Epithelial cell of proximal tubule (primary cell): ENCODE measurements at places on chromosomes 4 and X.

DNA sequence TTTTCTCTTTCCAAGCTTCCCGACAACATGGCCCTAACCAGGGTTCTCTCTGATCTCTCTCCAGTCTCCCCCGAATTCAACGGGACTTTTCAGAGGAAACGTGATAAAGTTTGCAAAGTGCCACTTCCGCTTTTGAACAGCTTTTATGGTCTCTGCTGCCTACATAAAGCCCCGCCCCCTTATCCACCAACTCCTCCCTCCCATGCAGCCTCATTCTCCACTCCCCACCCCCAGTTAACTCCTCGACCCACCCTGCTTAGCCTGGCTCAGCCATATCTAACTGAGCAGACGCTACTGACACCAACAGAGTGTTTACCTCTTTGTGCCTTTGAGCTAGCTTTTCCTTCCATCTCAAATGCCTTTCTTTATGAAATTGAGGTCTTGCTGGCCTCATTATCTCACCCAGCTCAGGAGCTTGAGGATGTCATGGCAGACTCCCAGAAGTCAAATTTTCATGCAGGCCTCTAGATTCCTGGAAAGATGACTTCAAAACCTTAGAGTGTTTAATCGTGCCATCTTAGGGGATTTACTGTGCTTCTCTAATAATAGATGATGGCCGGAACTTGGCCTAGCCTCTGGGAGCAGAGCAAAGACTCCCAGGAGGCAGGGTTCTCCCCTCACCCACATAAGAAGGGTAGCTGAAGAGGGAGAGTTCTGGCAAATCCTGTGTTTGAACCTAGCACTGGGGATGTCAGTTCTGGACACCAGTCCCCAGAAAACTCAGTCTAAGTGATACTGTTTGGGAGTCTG is 606.0 kb downstream of the BCOR start:
- no peak for DNase-seq

DNA sequence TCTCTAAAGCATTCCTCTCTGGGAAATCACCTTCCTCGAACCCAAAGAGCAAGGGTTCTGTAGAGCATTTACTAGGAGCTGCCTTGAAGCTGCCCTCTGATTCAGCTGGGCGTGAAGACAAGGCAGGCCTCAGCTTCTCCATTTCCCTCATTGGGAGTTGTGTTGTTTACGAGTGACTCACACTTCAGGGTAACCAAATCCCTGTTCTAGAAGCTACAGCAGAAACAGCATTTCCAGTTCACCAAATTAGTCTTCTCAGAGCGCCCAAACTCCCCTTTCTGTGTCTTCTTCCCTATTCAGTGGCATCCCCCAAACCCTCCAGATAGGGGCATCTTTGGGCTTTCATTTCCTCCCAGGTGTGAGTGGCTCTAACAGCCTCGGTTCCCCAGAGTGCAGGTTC is 863 bp upstream of the XPNPEP2 start:
- no peak for DNase-seq

GRCh38 chrX:153439977-153440376 is 5.9 kb downstream of the TREX2 start:
- no peak for DNase-seq

DNA sequence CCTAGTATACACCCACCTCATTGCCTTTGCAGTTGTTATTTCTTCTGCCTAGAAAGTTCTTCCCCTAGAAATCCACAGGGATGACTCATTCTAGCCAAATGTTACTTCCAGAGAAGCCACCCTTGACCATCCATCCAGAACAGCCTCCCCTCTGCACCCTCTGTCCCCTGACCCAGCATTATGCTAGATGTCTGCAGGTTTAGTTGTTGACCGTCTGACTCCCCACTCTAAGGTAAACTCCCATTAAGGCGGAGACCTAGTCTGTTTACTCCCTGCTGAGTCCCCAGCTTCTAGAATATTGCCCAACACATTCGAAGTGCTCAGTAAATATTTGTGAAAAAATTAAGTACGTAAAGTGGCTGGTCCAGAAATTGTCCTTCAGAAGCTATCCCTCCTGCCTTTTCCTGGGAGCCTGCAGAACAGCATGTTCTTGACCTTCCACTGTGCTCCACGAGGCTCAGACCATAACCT is 11.0 kb downstream of the SRD5A3 start:
- DNase-seq = no peak

- DNase-seq = no peak
Observed at GRCh38 chr4:91422011-91422410, 881.8 kb upstream of the GRID2 start.

- DNase-seq = no peak
Observed at GRCh38 chr4:52869196-52869595, 7.1 kb downstream of the RASL11B start.

- no peak for DNase-seq
Observed at GRCh38 chrX:118536204-118536603, 40.6 kb downstream of the DOCK11 start.

DNA sequence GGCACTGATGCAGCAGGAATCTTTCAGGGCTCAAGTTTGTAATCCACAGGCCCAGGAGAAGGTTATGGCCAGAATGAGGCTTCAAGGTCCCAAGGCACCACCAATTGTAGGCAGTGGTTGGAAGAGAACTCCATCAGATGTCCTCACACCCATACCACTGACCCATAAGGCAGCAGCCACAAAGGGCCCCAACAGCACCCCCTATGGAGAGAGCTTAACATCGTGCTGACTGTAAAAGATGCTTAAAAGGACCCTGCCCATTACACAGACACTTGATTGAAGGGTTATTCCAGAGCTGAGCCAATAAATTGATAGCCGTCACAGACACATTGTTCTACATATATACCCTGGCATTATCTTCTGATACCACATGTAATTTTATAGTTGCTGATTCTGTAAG is 113.7 kb downstream of the SOWAHB start:
- no peak for DNase-seq

GRCh38 chr4:75629239-75629638 is 1.1 kb downstream of the CDKL2 start:
- DNase-seq = no peak

DNA sequence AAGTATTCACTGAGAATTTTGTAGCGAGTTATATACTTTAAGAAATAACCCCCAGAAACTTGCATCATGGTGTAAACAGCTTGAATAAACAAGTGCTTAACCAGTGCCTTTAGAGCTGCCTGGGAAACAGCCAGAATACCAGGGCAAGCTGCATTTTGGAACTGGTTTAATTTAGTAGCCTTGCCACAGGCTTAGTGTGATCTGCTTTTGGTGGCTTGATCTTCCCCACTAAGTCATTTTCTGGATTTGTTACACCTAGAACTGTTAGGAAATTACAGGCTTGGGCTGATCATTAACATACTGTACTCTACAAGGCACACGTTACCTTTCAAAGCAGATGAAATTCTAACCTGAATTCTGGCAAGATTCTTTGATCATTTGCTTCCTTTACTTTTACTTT is 35.4 kb downstream of the NPNT start:
- no peak for DNase-seq

DNA sequence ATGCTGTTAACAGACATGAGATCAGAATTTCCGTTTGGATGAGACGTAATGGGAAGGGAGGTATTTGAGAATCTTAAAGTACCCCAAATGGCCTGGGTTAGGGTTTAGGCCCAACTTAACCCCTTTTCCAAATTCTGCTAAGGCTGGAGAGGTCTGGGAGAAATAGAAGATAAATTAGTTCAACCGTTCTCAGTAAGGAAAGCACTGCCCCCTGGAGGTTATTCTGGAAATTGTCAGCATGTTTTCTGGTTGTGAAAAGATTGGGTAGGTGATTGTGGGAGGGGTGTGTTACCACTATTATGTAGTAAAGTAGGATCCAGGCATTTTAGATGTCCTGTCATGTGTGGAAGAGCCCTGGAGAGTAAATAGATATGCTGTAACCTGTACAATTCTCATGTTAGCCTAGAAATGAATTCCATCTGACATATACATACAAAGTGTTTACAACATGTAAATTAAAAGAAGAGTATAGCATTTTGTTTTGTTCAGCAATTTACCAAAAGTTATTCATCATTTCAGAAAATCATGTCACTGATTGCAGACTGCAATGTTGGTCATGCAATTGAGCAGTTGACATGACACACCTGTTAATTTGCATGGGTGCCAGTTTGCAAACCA is 26.8 kb upstream of the GRXCR1 start:
- DNase-seq = peak; percentile 25

GRCh38 chr4:112279025-112279881 is 6.5 kb downstream of the TIFA start:
- DNase-seq = no peak

GRCh38 chr4:152323221-152323620 is 212.7 kb downstream of the FBXW7 start:
- DNase-seq = no peak

- DNase-seq = no peak
Observed at GRCh38 chr4:112521123-112522023, 5.4 kb upstream of the NEUROG2 start.

- DNase-seq = no peak
Observed at GRCh38 chrX:67104982-67105757, 438.7 kb upstream of the AR start.

DNA sequence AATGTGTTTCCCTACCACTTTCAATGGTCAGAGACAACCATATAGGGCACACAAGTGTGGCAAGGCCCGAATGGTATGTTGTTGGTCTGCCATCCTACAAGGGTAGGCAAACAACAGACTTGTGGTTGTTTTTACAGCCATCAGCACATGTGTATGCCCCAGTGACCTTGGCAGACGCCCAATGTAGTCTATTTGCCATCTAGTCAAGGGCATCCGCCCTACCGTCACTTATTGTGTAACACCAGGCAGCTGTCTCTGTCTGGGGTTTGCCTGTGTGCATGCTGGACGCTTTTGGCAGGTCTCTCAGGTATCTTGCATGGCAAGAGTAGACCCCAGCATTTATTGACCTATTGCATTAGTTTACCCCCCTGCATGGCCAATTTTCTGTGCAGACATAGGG is 1145.5 kb upstream of the POU3F4 start:
- DNase-seq = no peak

DNA sequence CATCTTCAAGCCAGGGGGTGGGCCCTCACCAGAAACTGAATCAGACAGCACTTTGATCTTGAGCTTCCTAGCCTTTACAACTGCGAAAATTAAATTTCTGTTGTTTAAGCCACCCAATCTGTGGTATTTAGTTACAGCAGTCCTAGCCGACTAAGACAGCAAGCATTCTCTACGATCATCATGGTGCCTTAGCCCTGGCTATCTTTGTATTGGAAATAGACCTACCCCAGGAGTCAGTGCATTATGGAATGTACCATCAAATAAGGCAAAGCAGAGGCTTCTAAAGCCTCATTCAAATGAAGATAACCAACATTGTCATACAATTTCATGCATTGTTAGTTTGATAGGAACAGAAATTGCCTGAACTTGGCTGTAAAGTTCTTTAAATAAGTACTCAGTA is 75.0 kb downstream of the PARM1 start:
- no peak for DNase-seq

- DNase-seq = no peak
Observed at GRCh38 chr4:138800421-138800820, 215.2 kb upstream of the NOCT start.

DNA sequence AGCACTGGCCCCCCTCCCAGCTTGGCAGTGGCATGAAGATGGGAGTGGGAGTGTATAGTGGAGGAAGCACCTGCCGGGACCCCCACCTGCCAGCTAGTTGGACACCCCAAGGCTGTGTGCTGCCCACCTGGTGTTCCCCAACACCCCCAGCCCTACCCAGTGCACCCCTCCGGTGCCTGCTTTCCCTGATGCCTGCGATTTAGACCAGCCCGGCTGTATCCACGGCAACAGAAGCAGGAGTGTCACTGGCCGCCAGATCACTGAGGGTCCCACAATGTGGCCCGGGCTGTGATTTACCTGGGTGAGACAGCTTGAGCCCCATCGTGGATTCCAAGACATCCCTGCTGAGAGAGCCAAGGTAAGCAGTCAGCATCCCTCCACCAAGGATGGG is 533 bp downstream of the GPR173 start:
- no peak for DNase-seq

GRCh38 chr4:148069895-148070178 is 337.9 kb downstream of the ARHGAP10 start:
- DNase-seq = no peak

GRCh38 chr4:46444318-46445000 is 54.5 kb upstream of the GABRA2 start:
- DNase-seq = no peak

- DNase-seq = no peak
Observed at GRCh38 chr4:81255524-81255923, 40.5 kb upstream of the PRKG2 start.
